ENCODE measurements at places on chromosomes 3 and 15.

- no peak for DNase-seq
These were observed 22.9 kb upstream of the ARIH1 start for GRCh38 chr15:72451224-72451623.

DNA sequence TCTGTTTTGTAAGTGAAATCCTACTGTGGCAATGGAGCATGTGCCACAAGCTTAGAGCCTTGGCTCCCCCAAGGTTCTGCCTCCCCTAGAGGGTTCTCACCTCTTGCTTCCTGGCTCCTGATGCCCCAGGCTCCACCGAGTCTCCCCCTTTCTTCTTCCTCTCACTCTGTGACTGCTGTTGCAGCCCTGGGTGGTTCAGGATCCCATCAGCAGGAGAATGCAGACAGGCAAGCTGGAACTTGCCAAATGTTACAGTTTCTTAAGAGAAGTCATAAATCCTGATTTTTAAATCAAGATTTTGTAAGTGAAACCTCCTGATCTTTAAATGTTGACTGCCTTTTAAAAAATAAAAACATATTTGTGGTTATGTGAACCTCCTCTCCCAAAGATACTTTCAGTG, 133.9 kb downstream of the CCNL1 start:
- no peak for DNase-seq

GRCh38 chr3:195284842-195285241, 13.9 kb upstream of the XXYLT1 start:
- DNase-seq = no peak

- DNase-seq = no peak
These were observed 11.1 kb upstream of the TMC3 start for GRCh38 chr15:81384891-81385720.

DNA sequence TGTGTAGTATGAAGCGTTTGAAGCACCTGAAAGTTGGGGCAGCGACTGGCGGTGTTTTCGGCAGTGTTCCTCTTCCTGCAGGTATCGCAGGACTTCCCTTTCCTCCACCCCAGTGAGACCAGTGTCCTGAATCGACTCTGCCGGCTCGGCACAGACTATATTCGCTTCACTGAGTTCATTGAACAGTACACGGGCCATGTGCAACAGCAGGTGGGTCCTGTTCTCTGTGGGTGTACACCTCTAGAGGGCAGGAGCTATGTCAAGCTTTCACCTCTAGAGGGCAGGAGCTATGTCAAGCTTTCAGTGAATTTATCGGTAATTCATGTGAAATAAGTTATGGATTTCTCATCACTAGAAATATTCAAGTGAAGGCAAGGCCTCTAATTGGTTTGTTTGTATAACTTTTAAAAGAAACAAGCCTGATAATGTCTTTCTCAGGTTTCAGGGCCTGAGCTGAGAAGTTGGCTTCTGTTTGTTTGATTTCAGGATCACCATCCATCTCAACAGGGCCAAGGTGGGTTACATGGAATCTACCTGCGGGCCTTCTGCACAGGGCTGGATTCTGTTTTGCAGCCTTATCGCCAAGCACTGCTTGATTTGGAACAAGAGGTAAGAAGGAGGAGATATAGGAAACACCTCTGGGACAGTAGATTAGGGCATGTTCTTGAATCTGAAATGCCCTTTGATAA, 5.3 kb downstream of the TUBGCP4 start:
- DNase-seq = peak; percentile 24
